Hair follicular keratinocyte (primary cell): ENCODE measurements at places on chromosomes 2 and 18. TPM values are rescaled to one million over a fixed set of nuclear protein-coding genes. Genes with fewer than 3 reads are reported as not detected.

Gene FABP1
- not detected in 2 replicates for total RNA-seq

Gene ORMDL1
- 33.9 and 38.0 TPM in 2 replicates for total RNA-seq

Gene KCNS3
- 4.7 and 20.9 TPM in 2 replicates for total RNA-seq

Gene GALNT5
- total RNA-seq = 3.1 and 5.1 TPM in 2 replicates

Gene PID1
- 7.8 and 9.6 TPM in 2 replicates for total RNA-seq

Gene WDSUB1
- total RNA-seq = 2.7 TPM in 2 replicates

Gene OR6B2
- not detected in 2 replicates for total RNA-seq

Gene SFT2D3
- total RNA-seq = 3.6 and 6.6 TPM in 2 replicates

Gene TDRD15
- total RNA-seq = not detected in 2 replicates

Gene QPCT
- 9.7 and 32.3 TPM in 2 replicates for total RNA-seq

Gene FSIP2
- total RNA-seq = 0.08 TPM in 2 replicates

Gene ANKRD30B
- not detected in 2 replicates for total RNA-seq

Gene ACMSD
- total RNA-seq = not detected in 2 replicates

Gene CHST10
- total RNA-seq = 3.6 and 5.6 TPM in 2 replicates

Gene SLC20A1
- 87.7 and 102 TPM in 2 replicates for total RNA-seq

Gene RAB27B
- total RNA-seq = 4.3 and 5.5 TPM in 2 replicates

Gene IL36B
- not detected in 2 replicates for total RNA-seq

Gene ALKAL2
- not detected in 2 replicates for total RNA-seq

Gene KCNG3
- total RNA-seq = not detected in 2 replicates

Gene HOXD9
- not detected in 2 replicates for total RNA-seq

Gene SLC9A2
- total RNA-seq = under 0.01 and 0.19 TPM in 2 replicates

Gene HOXD3
- total RNA-seq = not detected in 2 replicates

Gene CD207
- not detected in 2 replicates for total RNA-seq

Gene ZNF142
- total RNA-seq = 10.9 and 13.1 TPM in 2 replicates

Gene REG3G
- not detected in 2 replicates for total RNA-seq

Gene LYPD6B
- 1.9 and 4.9 TPM in 2 replicates for total RNA-seq

Gene DSG4
- total RNA-seq = under 0.01 TPM in 1 of 2 replicates, not detected in the other

Gene GCFC2
- total RNA-seq = 16.9 and 18.2 TPM in 2 replicates

Gene PAX8
- 3.5 and 3.7 TPM in 2 replicates for total RNA-seq

Gene NDC80
- 9.5 and 28.4 TPM in 2 replicates for total RNA-seq

Gene EVX2
- not detected in 2 replicates for total RNA-seq

Gene RIT2
- not detected in 2 replicates for total RNA-seq

Gene DES
- total RNA-seq = not detected in 2 replicates

Gene ASB18
- not detected in 2 replicates for total RNA-seq

Gene APCDD1
- total RNA-seq = 1.6 and 4.6 TPM in 2 replicates

Gene FOXI3
- total RNA-seq = not detected in 2 replicates

Gene SLC38A11
- not detected in 2 replicates for total RNA-seq

Gene CRYBA2
- not detected in 2 replicates for total RNA-seq

Gene CDK5R2
- 0.55 TPM in 1 of 2 replicates, not detected in the other for total RNA-seq

Gene ABCG5
- total RNA-seq = not detected in 2 replicates

Gene STAMBP
- 64.4 and 81.2 TPM in 2 replicates for total RNA-seq

Gene INHBB
- not detected in 2 replicates for total RNA-seq
